ENCODE measurements at places on chromosomes 3 and 15.

DNA sequence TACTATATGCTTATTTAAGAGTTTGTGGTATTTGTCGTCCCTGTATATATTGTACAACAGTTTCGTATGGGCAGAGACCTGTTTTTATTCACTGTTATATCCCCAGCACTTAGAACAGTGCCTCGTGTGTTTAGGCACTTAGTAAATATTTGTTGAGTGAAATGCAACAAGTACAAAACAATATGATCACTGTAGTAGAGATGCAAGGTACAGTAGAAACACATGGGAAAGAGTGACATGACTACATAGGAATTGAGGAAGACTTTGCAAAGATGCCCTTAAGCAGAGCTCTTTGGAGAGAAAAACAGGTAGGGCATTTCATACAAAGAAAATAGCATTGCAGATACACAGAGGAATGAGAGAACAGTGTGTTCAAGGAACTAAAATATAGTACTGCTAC, 18.3 kb downstream of the RASA2 start:
- no peak for DNase-seq

DNA sequence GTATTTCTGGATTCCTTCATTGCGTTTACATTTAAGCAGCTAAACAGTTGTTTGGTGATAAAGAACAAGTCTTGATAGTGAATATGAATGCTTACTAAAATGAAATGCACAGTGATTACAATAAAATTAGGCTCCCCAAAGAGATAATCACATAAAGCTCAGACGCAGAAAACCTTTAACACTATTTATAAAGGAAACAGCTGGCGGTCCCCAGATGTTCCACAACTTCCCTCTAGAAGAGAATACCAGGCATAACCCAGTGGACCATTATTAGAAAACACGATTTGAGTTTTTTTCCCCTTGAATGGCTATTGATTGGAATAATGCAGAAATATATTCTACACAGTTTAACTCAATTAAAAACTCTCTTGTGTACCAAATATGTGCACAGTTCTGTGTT, 573.2 kb downstream of the DIPK2A start:
- DNase-seq, result no peak

DNA sequence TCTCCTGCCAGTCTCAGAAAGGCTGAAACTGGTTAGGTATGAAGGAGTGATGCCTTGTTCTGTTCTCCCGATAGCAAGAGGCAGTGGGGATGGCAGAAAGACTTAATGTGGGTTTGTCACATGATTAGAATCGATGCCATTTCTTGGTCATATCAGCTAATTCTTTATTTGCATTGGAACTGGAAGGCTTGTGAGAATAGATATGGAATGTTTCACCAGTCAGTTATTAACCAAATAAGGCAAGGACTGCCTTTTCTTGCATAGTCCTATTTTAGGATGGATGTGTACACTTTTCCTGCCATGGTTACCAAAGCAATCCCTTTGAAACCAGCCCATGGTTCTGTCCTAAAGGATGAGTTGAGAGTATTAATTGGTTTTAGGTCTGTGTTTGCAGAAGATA, 33.7 kb downstream of the FILIP1L start:
- no peak for DNase-seq

DNA sequence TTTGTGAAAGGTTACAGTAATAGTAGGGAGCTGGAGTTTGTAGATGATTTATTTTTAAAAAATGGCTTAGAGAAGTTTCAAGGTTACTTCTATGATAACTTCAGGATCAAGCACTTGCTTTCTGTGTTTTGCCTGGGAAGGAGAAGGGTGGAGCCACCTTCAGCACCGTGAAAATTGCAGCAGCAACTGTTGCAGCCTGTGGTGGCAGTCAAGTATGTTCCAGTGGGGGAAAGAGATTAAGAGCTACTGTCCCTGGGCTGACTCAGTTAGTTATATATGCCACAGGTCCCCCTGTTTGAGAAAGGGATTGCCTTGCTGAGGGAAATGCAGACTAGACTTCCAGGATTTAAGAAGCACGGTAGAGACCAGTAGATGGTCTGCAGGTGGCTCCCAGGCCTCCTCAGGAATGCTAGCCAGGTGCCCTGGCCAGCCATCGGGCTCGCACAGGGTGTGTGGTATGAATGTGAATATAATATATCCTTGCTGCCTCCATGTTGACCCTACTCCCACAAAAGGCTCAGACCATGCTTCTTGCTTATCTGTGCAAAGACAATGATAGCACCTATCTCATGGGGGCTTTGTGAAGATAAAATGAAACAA, 389.5 kb downstream of the CACNA2D3 start:
- no peak for DNase-seq

All from GM13976 (cell line).